Large intestine (tissue), 12 donors: ENCODE measurements at places on chromosomes 3 and 15. TPM values are rescaled to one million over a fixed set of nuclear protein-coding genes. Genes with fewer than 3 reads are reported as not detected.

The SKOR1 gene
- polyA plus RNA-seq = 0.28 TPM

- peaks cover 1% of the 10 kb centered on the region for H3K36me3 ChIP-seq
- H3K27ac ChIP-seq = no peak overlapping the region
- no peaks in the 10 kb centered on the region for H3K4me1 ChIP-seq
- H3K4me3 ChIP-seq = no peak overlapping the region
Observed at GRCh38 chr3:98885851-98886250, 15.6 kb downstream of the DCBLD2 start.

GRCh38 chr3:49358217-49358883 is at the start of gene GPX1:
GPX1 (minus strand) TSS chr3:49358353; CDS start chr3:49358278, 75 bp downstream.
- DNase-seq = peak; percentile 94
- H3K4me1 ChIP-seq = peaks cover 10% of the 10 kb centered on the region
- H3K27me3 ChIP-seq = no peaks in the 10 kb centered on the region
- peak within 1 kb of the TSS; percentile 70 for H3K4me3 ChIP-seq

The C2CD4A gene
- 3.6 TPM for polyA plus RNA-seq

DNA sequence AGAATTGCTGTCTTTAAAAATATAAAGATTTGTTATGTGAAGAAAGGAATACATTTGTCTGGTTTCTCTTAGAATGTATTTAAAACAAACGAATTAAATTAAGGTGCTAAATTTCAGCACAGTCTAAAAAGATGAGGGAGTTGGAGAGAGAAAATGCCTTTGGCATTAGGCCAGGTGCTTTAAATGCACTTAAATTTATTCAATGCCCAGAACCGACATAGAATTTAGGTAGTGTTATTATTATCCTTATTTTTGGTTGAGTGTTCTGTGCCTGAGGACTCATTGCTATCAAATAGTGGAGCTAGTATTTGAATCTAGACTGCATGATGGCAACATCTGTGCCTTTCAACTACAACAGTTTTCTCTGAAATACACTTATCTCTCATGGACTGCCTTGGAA is 287.5 kb downstream of the RBMS3 start:
- H3K27ac ChIP-seq = no peak overlapping the region
- no peaks in the 10 kb centered on the region for H3K36me3 ChIP-seq
- no peak for DNase-seq
- H3K4me1 ChIP-seq = no peaks in the 10 kb centered on the region
- no peak overlapping the region for H3K4me3 ChIP-seq

- H3K4me1 ChIP-seq = peaks cover 11% of the 10 kb centered on the region
- peaks cover 5% of the 10 kb centered on the region for H3K27me3 ChIP-seq
- DNase-seq = no peak
- H3K27ac ChIP-seq = no peak overlapping the region
Observed at GRCh38 chr15:70259640-70260508, 162.2 kb upstream of the TLE3 start.

The CALML4 gene
- 170 TPM for polyA plus RNA-seq

DNA sequence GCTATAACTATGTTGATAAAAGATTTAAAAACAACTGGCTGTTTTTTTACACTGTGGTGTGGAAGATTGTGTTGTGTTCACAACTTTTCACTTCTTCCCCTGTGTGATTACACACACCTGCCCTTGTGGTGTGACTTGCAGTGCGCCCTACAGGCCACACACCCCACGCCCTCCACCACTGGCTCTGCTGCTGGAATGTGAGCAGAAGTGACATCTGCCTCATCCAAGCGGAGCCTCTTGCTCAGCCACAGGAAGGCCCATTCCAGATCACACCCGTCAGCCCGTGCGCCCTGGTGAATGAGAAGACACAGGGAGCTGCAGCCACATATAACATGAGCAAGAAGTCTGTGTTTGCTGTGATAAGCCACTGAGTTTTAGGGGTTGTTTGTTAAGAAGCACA is 7.0 kb downstream of the CCR2 start:
- H3K36me3 ChIP-seq = no peaks in the 10 kb centered on the region
- peaks cover 4% of the 10 kb centered on the region for H3K27me3 ChIP-seq
- DNase-seq = no peak
- no peak overlapping the region for H3K27ac ChIP-seq
- H3K4me3 ChIP-seq = no peak overlapping the region

DNA sequence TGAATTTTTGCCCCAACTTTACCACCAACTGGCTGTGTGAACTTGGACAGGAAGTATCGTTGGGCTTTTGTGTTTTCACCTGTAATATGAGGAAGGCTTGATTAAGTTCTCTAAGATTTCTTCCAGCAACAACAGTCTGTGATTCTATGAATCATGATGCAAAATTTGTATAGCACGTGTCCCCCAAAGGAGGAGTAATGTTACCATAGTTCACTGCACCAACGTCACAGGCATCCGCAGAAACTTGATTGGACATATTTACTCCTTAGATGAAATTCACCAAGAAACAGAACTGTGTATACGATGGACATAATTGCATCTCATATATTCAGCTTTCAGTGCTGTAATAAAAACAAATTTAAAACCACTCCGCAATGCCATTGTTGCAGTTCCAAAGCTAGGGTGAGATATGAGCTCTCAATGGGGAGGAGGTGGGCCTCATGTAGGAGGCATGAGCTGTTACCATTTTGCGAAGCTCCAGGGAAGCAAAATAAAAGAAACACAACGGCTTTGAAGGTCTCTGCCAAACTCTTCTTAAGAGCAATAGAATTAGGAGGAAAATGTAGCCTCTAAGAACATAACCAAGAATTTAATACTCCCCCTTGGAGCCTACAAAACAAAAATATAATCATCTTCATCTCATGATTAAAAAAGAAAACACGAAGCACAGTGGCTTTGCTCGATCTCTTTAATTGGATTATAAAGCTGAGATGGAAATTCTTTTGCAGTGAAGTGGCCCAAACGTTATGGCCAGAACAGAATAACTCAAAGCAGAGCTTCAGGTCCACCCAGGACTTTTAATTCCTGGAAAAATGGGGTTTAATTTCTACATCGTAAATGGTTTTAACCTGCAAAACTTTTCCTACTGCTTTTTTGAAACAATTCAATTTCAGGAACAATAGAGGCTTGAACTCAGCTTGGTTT is 80.7 kb downstream of the CHST2 start:
- DNase-seq = no peak
- H3K36me3 ChIP-seq = no peaks in the 10 kb centered on the region
- H3K27ac ChIP-seq = no peak overlapping the region
- H3K4me3 ChIP-seq = no peak overlapping the region
- H3K4me1 ChIP-seq = no peaks in the 10 kb centered on the region
